Fibroblast of skin of back (primary cell): ENCODE measurements at places on chromosomes 2 and 18.
A peak's percentile ranks its signal among the peaks of the same experiment; 100 is the strongest.

DNA sequence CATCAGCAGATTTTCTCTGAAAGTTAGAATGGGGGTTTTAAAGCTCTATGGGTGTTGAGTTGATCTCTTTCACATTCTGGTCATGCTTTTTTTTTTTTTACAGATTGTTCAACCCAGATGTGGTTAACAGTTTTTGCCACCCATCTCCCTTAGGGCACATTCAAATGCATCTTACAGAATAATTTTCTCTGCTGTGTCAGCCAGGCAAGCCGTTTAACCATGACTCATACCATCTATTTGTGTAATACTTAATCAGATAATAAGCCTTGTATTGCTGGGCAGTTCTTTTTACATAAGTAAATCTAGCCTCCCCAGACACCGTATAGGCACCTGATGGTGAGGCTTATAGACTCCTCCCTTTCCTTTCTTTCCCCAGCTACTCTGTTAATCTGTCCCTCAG, 62.0 kb downstream of the TGIF1 start:
- peak; percentile 82 for DNase-seq

DNA sequence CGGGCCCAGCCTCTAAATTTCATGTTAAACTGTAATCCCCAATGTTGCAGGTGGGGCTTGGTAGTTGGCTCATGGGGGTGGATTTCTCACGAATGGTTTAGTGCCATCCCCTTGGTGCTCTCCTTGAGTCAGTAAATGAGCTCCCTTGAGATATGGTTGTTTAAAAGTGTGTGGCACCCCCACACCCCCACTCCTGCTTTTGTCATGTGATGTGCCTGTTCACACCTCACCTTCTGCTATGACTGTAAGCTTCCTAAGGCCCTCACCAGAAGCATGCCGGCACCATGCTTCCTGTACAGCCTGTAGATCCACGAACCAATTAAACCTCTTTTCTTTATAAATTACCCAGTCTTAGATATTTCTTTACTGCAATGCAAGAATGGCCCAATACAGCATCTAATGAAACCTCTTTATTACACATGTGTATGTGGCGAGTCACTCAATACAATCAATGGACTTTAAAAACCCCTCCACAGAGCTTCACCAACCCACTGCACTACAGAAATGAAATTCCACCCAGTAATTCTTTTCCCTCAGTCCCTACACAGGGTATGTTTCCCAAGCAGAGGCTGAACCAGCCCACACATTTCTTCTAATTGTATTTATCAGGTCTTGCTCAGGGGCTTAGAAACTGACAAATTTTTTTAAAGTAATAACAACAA, 47.3 kb downstream of the WDFY1 start:
- DNase-seq = no peak

- peak; percentile 63 for DNase-seq
Measured at GRCh38 chr2:39033980-39034379, 86.9 kb downstream of the SOS1 start.

DNA sequence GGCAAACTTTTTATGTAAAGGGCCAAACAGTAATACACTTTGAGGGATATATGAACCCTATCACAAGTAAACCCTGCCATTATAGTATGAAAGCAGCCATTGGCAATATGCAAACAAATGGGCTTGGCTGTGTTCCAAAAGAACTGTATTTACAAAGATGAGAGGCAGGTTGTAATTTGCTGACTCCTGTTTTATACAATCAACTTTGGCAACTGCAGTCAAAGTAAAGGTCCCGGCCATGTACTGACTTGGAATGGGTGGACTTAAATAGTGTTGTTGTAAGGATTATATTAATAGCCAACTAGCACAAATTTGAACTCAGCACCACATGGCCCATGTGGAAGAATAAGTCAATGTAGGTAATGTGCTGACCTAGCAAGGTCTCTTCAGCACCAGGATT, 223.4 kb downstream of the WDPCP start:
- no peak for DNase-seq

DNA sequence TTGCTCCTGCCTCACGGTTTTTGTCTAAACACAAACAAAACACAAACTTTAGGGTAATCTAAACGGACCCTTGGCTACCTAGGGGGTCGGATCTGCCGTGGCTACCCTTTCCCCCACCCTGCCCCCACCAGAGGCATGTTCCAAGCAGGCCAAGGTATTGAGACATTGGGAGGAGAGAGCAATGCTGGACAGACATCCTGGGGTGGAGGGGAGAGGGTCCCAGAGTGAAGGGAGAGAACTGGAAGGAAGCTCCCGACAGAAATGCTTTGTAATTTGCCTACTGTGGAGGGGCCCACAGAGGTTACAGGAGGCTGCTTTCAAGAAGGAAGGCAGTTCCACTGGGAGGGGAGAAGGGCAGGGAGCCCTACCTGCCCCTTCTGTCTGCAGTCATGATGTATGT, 13.9 kb upstream of the MAT2A start:
- DNase-seq = no peak

GRCh38 chr2:231410293-231411004, 14.9 kb downstream of the B3GNT7 start:
- no peak for DNase-seq

DNA sequence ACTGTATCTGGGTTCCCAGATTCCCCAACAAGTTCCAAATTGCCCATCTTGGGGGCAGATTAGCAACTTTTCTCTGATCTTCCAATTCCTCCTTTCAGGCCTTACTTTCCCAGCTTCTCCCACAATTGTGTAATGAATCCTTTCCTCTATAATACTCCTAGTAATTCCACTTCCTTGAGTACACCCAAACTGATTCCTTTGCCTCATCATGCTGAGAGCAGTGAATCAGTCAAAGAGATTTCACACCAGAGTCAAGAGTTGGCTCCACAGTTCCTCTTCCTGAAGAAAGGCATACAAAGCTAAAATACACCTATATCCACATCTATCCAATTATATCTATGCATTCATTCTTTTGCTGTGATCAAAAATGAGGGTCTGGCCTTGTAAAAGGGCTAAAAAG, 28.6 kb upstream of the DAPL1 start:
- DNase-seq = no peak

- DNase-seq = no peak
Measured at GRCh38 chr2:147441182-147441581, 403.6 kb upstream of the ACVR2A start.

DNA sequence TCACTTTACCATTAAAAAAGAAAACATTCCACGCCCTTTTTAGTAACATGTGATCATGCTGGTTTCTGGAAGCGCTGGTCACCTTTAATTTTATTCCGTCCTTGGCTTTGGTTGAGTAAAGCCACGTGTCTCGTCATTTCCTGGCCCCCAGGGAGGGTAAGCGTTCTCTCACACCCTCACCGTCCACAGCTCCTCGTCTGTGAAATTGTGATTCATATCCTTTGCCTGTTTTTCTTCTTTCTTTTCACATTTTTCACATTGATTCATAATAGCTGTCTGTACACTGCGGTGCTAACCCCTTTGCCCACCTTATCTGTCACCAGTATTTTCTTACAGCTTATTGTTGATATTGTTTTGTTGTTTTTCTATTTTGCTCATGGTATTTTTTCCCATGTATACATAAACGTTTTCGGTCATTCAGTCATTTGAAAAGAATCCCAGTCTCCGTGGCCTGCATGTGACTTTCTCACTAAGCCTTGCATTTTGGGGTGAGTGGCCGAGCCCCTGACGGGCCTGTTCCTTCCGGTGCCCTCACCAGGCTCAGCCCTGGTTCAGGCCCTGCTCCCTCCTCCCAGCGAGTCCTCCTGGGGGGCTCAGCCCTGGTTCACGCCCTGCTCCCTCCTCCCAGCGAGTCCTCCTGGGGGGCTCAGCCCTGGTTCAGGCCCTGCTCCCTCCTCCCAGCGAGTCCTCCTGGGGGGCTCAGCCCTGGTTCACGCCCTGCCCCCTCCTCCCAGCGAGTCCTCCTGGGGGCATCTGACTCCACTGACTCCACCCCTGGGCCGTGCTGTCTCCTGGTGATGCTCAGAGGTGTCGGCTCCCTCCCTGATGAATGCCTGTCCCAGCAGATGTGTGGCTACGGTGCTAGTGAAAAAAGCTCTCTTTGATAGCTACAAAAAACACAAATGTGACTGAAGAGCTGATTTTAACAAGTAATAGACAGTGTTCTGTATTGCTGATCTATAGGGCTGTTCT, 249.7 kb upstream of the PXDN start:
- peak; percentile 97 for DNase-seq

DNA sequence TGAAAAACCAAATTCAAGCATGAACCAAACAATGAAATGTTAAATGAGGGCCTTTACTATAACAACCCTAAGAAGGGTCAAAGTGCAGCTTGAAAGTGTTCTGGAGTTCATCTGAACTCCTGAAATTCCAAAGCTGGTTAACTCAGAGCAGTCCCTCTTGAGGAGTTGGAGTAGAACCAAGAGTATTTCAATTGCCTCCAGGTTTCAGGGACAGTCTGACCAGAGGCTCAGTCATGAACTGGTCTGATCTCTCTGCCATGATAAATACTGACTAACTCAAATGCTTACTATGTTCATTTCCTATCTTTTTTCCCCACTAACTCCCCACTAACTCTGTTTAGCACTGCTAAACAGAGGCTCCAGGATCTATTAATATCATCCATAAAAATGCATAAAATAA, 2.7 kb downstream of the STARD7 start:
- peak; percentile 50 for DNase-seq

DNA sequence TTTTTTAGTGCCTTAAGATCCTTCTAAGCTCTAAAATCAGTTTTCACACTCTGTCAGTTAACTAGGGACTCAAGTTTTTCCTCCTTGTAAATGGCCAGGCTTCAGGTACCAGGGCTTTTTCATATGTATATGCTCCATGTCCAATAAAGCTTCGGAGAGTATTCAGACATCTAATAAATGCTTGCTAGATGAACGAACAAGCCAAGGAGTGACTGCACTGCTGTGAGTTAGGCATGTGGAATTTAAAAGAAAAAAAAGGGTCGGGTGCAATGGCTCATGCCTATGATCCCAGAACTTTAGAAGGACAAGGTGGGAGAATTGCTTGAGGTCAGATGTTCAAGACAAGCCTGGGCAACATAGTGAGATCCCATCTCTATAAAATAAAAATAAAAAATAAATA, 81.9 kb downstream of the CDH2 start:
- peak; percentile 77 for DNase-seq

GRCh38 chr2:41151746-41152145, 699.9 kb upstream of the SLC8A1 start:
- no peak for DNase-seq

GRCh38 chr2:157611110-157611509, 17.6 kb downstream of the ACVR1C start:
- no peak for DNase-seq

- no peak for DNase-seq
Measured at GRCh38 chr18:39460136-39460535, 1894.5 kb upstream of the CELF4 start.
